Activated naive CD4-positive, alpha-beta T cell treated with anti-CD3 and anti-CD28 coated beads for 36 hours (primary cell): ENCODE measurements at places on chromosomes 3 and 15.

DNA sequence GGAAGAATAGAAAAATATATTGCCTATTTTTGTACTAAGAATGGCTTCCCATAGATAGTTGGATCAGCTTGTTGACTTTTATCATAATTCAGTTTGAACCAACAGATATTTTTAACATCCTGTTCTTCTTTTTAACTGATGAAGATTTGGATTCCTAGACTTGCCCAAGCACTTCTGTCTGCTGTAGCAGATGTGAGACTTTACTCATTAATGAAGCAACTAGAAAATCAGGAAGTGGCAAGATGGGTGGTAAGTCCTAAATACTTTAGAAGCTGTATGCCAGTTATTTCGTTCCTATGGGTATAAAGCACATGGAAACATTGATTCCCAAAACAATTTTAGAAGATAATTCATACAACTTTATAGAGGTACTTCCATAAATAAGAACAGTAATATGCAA is 8.4 kb downstream of the PIGB start:
- no peak for DNase-seq

DNA sequence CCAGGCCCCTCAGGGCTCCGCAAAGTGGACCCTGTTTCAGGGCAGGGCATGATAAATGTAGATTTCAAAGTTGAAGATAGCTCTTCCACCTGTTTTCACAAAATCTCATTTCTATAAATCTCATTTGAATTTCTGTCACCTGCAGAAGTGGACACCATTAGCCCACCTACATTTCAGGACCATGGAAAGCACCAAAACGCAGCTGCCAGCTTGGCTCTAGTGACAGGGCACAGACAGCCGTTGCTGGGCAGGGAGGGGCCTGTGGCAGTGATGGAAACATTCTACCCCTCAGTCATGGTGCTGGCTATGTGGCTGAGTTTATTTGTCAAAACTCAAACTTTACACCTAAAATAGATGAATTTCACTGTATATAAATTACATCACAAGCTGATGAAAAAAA is 40.4 kb downstream of the PRR23E start:
- DNase-seq = peak; percentile 20

- DNase-seq = no peak
Measured at GRCh38 chr3:185332026-185332735, 30.8 kb upstream of the MAP3K13 start.

GRCh38 chr15:62472616-62473299 is 307.7 kb upstream of the C2CD4B start:
- DNase-seq = no peak

- DNase-seq = no peak
Measured at GRCh38 chr15:74960995-74961588, 4.5 kb upstream of the RPP25 start.
